ENCODE measurements at places on chromosomes 16 and 17.

- no peak for DNase-seq
Measured at GRCh38 chr17:39759204-39759603, 21.5 kb downstream of the GRB7 start.

DNA sequence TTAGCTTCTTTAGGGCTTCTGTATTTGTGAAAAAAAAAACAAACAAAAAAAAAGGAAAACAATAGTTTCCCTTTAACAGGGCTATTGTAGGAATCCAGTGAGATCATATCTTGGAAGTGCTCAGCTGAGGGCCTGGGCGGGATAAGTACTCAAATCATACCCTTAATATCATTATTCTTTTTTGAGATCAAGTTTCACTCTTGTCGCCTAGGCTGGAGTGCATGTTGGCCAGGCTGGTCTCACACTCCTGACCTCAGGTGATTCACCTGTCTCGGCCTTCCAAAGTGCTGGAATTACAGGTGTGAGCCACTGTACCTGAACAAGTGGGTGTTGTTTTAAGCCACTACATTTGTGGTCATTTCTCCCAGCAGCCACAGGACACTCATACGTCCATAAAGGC, 87.0 kb downstream of the CDH13 start:
- DNase-seq = no peak

GRCh38 chr17:16406742-16407674, 8.4 kb upstream of the TRPV2 start:
- DNase-seq = no peak

DNA sequence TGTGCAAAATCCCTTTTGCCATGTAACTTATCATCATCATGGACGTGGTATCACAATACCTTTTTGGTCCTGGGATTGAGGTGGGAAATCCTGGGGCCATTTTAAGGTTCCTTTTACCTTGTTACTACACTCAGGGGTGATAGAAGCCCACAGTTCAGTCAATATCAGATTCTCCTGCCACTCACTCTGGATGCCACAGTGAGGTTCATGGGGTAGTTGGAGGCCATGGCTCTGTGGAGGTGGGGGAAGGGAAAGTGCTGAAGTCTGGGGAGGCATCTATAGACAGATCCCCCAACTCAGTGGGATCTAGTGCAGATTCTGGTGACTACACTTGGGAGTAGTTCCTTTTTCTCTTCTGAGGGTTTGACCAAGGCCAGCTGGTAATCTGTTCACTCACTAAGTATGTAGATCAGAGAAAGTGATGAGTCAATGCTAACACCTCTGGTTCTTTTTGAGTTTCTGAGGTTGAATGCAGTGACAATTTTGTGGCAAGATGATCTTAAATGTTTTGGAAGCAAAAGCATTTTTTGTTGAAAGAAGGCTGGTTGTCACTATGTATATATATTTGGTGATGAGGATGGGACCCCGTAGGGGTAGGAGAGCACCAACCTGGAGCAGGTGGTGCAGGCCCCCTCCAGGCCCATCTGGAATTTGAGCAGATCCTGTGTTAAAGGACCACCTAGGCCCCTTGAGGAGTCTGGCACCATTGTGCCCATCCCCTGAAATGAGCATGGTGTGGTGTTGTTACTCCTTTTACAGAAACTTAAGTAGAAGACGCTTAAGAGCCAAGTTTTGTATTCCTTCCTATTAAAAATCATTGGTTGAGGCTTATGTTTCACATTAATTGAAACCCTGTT, 18.8 kb upstream of the IRF8 start:
- DNase-seq = no peak

All from activated T-helper 1 cell treated with Interleukin-2 at 50 U/mL for 16 hours (primary cell).